CD4-positive, alpha-beta T cell treated with Interleukin-2 at 100 ng/mL for 4 hours (primary cell): ENCODE measurements at places on chromosomes 13 and 19.
A peak's percentile ranks its signal among the peaks of the same experiment; 100 is the strongest.

GRCh38 chr13:26646603-26647002 is 89.1 kb downstream of the WASF3 start:
- DNase-seq, result no peak

DNA sequence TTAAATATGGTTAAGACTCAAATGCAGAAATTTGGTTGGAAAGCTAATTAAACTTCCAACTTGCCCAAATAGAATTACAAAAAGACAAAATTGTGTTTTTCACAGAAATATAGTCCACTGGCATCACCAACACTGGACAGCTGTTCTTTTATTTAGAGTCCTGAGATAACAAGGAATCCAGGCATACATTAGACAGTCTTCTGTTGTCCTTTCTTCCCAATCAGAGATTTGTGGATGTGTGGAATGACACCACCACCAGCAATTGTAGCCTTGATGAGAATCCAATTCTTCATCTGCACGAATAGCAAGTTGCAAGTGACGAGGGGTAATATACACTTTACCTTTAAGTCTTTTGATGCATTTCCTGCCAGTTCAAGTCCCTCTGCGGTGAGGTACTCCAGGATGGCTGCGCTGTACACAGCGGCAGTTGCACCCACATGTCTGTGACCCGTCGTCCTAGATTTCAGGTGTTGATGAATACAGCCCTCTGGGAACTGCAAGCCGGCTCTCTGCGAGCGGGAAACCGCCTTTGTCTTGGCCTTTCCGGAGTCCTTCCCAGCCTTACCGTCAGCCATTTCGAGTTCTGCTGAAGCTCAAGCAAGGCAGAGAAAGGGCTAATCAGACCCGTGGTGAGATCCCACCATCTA is 14.7 kb downstream of the UBAC2 start:
- peak; percentile 64 for DNase-seq

DNA sequence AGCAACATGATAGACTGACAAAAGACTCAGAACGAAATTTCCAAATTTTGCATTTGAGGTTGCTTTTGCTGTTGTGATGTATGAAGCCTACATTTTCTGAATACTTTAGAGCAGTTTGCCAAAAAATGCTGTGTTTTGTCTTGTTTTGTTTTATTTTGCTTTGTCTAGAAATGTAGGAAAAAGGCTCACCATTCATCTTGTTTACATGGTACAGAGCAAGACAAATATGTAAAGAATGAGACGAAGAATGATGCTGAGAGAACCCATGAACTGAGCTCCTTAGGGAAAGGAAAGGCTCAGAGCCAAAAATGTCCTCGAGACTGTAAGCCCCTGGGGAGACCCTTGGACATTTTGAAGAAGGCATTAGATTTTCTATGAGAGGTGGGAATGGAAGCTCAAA is 6.8 kb upstream of the SPART start:
- no peak for DNase-seq

DNA sequence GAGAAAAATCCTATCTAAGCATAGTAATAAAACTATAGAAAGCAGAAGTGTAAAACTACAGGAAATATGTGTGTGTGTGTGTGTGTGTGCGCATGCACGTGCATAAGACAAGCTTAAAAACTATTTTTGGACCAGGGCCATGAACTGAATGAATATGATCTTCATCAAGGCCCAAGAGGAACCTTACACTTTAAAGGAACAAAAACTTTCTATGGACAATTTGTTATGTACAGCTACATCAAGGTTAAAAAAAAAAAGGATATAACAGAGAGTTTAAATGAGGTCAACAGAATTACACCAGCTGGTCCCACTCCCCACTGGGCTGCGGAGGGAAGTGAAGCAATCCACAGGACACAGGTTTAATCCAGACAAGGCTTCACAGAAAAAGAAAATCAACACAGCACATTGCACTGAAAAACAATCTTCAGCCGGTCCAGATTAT is 151.1 kb downstream of the LHFPL6 start:
- no peak for DNase-seq

DNA sequence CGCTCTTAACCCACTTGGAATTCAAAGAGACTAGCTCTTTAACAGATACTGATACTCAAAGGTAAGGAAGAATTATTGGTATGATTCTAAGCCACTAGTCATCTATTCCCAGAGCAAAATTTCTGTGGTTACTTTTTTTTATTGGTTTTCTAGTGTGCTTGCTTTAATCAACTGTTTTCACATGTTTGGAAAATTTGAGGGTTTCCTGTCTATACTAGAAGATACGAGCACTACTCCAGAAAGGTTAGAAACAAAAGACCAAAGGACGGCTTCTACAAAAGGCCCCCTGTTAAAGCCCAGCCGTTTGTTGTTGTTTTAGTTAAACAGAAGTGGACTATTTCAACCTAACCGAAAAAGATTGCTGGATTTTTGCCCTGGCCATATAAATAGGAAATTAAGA is 18.5 kb upstream of the LPAR6 start:
- no peak for DNase-seq

DNA sequence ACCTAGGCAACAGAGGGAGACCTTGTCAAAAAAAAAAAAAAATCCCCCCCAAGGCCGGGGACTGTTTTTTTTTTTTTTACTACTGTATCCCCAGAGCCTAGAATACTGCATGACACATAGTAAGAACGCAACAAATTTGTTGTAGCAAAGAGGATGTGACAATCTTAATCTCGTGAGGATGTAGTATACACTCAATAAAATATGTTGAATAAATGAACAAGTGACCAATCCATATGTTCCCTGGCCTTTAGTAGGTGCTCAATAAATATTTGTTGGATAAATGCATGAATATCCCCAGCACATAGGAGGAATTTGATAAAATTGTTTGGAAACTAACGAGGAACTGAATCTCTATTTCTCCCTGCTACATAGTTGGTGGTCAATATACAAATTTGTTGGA is 75.7 kb downstream of the MAP4K1 start:
- no peak for DNase-seq

GRCh38 chr13:97627566-97627965 is 193.6 kb downstream of the RAP2A start:
- DNase-seq, result no peak

DNA sequence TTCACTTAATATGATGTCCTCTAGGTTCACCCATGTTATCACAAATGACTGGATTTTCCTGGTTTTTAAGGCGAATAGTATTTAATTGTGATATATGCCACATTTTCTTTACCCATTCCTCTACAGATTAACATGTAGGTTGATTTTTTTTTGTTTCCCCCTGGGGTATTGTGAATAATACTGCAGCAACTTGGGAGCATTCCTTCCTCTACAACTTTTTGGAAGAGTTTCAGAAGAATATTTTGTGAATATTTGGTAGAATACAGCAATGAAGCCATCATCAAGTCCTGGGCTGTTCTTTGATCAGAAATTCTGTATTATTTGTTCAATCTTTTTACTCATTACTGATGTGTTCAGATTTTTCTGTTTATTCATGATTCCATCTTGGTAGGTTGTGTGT is 5.6 kb upstream of the ZNF331 start:
- DNase-seq, result no peak

DNA sequence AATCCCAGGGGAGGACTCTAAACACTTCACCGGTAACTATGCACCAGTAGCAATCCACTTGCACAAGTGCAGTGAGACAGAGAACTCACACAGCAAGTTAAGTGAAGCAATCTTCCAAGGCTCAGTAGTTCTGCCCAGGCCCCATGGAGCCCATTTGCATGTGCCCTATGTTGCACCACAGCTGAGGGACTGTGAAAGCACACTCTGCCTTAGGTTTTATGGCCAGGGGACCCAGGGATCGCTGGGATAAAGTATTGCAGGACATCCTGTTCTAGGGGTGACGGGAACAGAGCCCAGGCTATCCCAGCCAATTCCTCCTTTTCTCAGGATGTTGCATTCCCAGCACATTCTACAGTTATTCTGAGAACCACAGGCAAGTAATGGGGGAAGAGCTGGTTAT is 6.0 kb upstream of the AMER2 start:
- DNase-seq, result no peak

DNA sequence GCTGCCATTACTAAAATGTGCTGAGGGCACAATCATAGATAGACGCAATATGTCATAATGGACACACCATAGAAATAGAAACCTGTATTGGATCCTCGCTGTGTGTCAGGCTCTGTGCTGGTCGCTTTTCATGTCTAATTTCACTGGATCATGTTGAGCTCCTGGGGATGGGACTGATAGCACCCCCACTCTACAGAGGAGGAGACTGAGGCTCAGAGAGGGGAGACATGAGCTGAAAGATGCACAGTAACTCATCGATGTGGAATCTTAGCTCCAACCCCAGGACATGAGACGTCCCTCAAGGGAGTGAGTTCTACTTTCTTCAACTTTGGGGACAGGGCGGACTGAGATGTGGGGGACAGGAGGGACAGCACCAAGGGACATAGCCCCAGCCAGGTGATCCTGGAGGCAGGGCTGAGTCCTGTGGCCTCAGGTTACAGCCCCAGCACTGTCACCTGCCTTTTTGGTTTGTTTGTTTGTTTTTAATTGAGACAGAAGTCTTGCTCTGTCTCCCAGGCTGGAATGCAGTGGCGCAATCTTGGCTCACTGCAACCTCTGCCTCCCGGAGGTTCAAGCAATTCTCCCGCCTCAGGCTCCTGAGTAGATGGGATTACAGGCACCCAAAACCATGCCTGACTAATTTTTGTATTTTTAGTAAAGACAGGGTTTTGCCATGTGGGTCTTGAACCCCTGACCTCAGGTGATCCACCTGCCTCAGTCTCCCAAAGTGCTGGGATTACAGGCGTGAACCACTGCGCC is 6.6 kb upstream of the GIPC1 start:
- no peak for DNase-seq

GRCh38 chr19:30669329-30670010 is 297.3 kb downstream of the ZNF536 start:
- peak; percentile 32 for DNase-seq

DNA sequence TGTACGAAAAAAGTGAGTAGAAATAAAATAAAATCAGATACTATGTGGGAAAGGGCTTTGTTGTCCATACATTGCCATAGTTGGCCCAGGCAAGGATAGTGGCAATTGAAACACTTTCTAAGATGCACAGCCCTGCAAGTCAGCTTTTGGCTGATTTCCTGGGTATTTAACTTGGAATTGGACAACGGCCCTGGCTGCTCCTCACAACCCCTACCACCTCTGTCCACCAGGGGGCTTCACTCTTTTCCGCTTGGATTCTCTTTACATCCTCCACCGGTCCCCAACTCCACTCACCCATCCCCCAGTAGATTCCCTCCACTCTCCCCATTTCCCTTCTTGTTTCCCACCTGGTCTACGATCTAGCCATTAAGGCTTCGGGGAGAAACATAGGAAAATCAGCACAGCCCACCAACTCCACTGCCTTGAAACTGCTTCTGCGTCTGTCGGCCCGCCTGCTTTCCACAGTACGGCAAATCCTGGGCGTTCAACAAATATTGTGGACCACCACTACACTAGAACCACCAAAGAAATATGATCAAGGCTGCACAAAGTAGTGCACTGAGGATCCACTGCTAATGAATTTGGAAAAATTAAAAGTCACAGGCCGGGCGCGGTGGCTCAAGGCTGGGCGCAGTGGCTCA is 48.6 kb upstream of the GTF3A start:
- peak; percentile 55 for DNase-seq

- DNase-seq, result no peak
Measured at GRCh38 chr19:5628461-5628860, 5.6 kb downstream of the SAFB start.

- DNase-seq, result no peak
Measured at GRCh38 chr19:8045872-8046568, 6.5 kb upstream of the CCL25 start.

GRCh38 chr19:3556978-3557460 is 367 bp downstream of the MFSD12 start:
- peak; percentile 67 for DNase-seq

GRCh38 chr13:98297051-98297450 is 120.0 kb upstream of the RNF113B start:
- no peak for DNase-seq

DNA sequence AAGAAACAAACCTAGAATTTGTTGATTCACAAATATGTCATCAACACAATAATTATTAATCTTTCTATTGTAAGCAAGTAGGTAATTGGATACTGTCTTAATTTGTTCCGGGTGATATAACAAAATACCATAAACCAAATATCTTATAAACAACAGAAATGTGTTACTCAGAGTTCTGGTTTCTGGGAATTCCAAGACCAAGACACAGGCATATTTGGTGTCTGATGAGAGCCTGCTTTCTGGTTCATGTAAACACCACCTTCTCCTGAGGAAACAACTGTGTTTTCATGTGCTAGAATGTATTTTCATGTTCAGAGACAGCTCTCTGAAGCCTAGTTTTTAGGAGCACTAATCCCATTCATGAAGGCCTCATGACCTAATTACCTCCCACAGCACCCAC is 1819.5 kb downstream of the SLITRK5 start:
- no peak for DNase-seq

DNA sequence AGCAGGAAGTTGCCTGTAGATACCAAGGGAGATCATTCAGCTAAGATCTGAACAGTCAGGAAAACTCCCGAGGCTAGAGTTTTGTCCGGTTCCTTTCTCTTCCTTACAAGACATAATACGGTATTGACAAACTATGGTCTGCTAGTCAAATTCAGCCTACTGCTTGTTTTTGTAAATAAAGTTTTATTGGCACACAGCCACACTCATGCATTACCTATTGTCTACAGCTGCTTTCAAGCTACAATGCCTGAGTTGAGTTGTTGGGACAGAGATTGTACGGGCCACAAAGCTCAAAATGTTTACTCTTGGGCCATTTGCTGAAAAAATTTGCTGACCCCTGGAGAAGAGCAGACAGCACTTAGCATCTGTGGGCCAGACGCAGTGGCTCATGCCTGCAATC is 2.5 kb downstream of the SLC1A6 start:
- DNase-seq, result no peak

GRCh38 chr13:20633802-20634201 is 66.8 kb downstream of the IFT88 start:
- no peak for DNase-seq

GRCh38 chr13:40974460-40975407 is 44.4 kb downstream of the ELF1 start:
- DNase-seq, result peak; percentile 64

GRCh38 chr13:59312776-59313175 is 851.0 kb downstream of the DIAPH3 start:
- no peak for DNase-seq

GRCh38 chr13:107376341-107377125 is 808.6 kb upstream of the ARGLU1 start:
- DNase-seq, result no peak

DNA sequence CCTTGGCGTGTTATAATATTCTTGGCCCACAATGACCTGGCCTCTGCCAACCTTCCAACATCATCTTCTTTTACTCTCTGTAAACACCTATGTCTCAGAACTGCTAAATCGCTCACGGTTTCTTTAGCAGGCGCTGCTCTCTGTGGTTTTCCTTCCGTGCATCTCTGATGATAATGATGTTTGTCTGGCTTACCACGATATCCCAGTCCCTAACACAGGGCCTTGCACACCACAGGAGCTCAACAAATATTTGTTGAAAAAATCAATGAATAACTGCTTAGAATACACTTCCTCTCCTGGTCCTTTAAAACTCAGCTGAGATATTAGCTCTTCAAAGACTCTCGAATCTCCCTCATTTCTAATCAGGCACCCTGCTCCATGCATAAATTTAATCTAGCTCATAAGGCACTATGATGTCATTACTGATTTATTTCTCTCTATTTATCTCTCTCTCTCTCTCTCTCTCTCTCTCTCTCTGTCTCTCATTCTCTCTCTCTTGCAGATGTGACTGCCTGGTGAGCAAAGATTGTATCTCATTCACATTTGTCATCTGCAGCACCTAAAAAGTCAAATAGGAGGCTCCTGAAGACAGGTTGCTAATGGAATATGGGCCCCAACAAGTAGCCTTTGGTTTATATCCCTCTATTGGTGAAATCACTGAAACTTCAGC is 206.4 kb downstream of the NHLRC3 start:
- DNase-seq, result no peak
